ENCODE measurements at places on chromosomes 2 and 18.

GRCh38 chr2:48504647-48505327, 25.2 kb upstream of the STON1 start:
- no peak for DNase-seq

GRCh38 chr2:3704692-3705091, 1.3 kb downstream of the DCDC2C start:
- no peak for DNase-seq

DNA sequence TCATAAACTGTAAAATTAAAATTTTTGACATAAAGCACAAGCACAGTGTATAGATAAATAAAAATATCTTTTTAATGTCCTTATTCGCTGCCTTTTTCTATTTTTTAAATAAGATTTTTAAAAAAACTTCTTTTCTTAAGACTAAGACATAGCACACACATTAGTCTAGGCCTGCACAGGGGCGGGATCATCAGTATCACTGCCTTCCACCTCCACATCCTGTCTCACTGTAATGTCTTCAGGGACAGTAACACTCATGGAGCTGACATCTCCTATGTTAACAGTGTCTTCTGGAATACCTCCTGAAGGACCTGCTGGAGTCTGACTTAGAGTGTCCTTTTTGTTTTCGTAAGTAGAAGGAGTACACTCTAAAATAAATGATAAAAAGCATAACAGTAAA, 33.0 kb downstream of the VAPA start:
- no peak for DNase-seq

DNA sequence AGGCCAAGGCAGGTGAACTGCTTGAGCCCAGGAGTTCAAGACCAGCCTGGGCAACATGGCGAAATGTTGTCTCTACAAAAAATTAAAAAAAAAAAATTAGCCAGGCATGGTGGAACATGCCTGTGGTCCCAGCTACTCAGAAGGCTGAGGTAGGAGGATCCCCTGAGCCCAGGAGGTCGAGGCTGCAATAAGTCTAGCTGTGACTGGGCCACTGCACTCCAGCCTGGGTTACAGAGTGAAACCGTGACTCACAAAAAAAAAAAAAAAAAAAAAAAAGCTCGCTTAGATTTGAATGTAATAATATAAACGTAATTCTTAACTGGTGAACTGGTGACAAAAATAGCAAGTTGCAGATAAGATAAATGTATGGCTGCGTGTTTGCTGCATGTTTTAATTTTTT, 56.5 kb downstream of the TFCP2L1 start:
- no peak for DNase-seq

DNA sequence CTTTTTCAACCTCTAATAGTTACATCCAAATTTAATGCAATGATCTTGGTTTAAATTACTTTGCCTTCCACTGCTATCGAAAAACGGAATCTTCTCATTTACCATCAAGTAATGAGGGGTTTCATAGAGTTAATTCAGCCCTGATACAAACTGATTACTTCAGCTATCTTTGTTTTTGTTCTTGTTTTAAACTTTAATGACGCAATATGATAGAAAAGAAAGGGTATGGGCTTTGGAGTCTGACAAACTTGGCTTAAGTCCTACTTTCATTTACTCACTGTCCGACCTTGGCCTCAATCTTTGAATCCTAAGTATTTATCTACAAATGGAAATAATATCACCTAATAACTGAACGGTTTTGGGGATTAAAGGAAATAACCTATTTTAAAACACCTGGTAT, 16.1 kb downstream of the ADAM17 start:
- no peak for DNase-seq

Data from NCI-H187 treated with DMSO at 0.1 percent for 48 hours (cell line).